ENCODE measurements at places on chromosomes 13 and 19. TPM values are rescaled to one million over a fixed set of nuclear protein-coding genes. Genes with fewer than 3 reads are reported as not detected.
A peak's percentile ranks its signal among the peaks of the same experiment; 100 is the strongest.

GRCh38 chr13:49366841-49367240 lies 77.0 kb downstream of the CAB39L start:
- H3K27me3 ChIP-seq, result no peaks in the 10 kb centered on the region
- H3K27ac ChIP-seq, result no peak overlapping the region
- H3K4me1 ChIP-seq, result peaks cover 35% of the 10 kb centered on the region
- H3K4me3 ChIP-seq, result no peak overlapping the region
- H3K36me3 ChIP-seq, result peaks cover 10% of the 10 kb centered on the region

DNA sequence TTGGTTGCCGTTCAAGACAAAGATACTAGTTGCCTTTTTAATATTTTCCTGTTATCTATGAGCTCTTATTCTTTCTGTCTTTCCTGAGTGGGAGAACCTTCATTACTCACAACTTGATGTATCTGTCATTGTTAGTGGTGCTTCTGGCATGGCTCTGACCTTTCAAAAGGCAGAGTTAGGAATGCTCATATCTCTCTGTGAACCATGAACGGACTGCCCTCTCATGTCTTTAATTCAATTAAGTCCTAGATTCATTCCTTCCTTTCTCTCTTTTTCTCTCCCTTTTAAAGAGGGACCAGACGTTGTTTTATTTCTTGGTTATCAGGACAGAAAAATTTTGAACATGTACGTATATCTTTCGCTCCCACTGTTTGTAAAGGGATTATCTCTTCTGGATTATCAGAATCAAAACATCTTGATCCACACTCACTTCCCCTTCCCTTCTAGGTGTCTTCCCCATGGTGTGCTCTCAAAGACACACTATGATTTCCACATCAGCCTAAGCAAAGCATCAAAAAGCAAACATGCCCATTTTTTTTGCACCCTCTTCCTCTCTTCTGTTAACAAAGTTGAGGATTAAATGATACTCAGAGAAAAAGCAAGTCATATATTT lies 90.3 kb downstream of the LRCH1 start:
- peaks cover 71% of the 10 kb centered on the region for H3K4me1 ChIP-seq
- no peak for DNase-seq
- no peaks in the 10 kb centered on the region for H3K27me3 ChIP-seq
- no peak overlapping the region for H3K4me3 ChIP-seq
- no peak overlapping the region for H3K27ac ChIP-seq
- H3K36me3 ChIP-seq, result no peaks in the 10 kb centered on the region

DNA sequence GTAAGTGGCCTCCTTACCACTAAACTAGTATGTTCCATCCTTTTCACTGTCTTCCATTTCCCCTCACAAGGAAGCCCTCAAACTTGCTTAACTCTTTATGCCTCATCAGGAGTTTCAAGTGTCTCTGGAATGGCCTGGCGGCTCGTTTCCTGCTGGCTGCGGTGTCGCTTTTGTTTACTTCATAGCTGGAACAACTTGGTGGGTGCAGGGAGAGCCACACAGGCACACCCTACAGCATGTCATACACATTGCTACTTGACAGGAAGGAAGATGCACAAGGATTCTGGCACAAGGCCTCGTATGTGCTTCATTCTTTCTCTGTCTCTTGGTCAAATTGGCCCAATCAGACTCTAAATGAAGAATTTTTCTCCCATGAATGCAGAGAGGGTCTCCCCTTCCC lies 488.3 kb downstream of the FOXO1 start:
- H3K27me3 ChIP-seq, result no peaks in the 10 kb centered on the region
- no peak overlapping the region for H3K27ac ChIP-seq
- H3K36me3 ChIP-seq, result no peaks in the 10 kb centered on the region
- no peak for DNase-seq

- H3K27me3 ChIP-seq, result no peaks in the 10 kb centered on the region
- no peak for DNase-seq
- H3K27ac ChIP-seq, result peak overlapping the region; percentile 88
- H3K36me3 ChIP-seq, result peaks cover 8% of the 10 kb centered on the region
- no peak overlapping the region for H3K4me3 ChIP-seq
- peaks cover 15% of the 10 kb centered on the region for H3K4me1 ChIP-seq
These were observed 7.0 kb downstream of the ARMC6 start for GRCh38 chr19:19040417-19040816.

GRCh38 chr19:47113850-47114651 lies 475 bp upstream of the ZC3H4 start:
- peak overlapping the region; percentile 100 for H3K27ac ChIP-seq
- H3K4me1 ChIP-seq, result peaks cover 25% of the 10 kb centered on the region

GRCh38 chr13:71118779-71119364 lies 748.1 kb downstream of the DACH1 start:
- H3K4me1 ChIP-seq, result no peaks in the 10 kb centered on the region
- H3K4me3 ChIP-seq, result no peak overlapping the region
- no peaks in the 10 kb centered on the region for H3K36me3 ChIP-seq
- DNase-seq, result no peak
- no peaks in the 10 kb centered on the region for H3K27me3 ChIP-seq

DNA sequence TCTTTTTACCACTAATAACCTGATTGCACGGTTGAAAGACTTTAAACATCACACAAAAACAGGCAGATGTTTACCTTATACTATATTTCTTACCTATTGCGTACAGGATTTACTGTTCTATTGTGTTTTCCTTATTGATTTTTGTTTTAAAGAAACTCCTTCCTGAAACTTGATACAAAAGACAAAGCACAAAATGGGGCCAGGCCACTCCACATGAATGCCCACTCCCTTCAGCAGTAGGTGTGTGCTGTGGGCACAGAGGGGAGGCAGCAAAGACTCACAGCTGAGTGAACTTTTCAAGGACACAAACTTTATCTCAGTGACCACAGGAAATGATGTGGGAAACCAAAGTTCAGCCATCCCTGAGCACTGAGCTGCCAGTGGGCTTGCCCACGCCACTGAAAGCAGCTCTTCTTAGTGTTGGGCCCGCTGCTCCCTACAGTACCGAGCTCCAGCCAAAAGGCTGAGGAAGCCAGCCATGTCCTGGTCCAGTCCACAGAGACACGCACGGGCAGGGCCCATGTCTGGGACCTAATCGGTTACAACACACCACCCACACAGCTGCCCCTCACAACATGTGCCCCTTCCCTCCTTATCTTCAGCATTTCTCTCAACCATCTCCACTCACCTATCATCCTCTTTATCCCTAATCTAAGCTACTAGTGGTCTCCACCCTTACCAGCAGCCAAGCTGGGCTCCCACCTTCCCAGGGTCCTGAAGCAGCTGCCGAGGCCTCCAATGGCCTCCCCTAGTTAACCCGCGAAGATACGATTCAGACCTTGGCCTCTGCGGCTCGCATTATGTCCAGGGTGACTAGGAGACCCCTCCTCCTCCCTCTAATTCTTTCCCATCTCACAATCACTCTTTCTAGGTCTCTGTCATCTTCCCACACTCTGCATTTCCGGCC lies 39.5 kb downstream of the ATP7B start:
- peaks cover 12% of the 10 kb centered on the region for H3K36me3 ChIP-seq
- H3K27me3 ChIP-seq, result no peaks in the 10 kb centered on the region
- no peak for DNase-seq
- H3K27ac ChIP-seq, result no peak overlapping the region
- no peaks in the 10 kb centered on the region for H3K4me1 ChIP-seq

DNA sequence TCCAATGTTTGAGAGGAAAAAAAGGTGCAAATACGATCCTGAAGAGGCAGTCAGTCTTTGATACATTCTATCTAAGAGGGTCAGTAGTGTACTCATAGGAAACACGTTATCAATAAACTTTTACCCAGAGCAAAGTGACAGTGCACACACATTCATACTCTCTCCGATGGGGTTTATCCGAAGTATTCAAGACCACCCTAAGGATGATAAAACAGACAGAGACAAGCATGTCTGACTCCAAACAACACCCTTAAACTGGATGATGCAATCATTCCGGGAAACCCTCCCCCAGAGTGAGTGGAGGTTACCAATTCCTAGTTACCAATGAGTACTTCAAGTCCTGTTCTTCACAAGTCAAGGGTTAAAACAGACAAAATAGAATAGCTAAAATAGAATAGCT lies 79.1 kb downstream of the DNAJC3 start:
- no peaks in the 10 kb centered on the region for H3K4me1 ChIP-seq
- H3K36me3 ChIP-seq, result peaks cover 6% of the 10 kb centered on the region
- peak overlapping the region; percentile 32 for H3K27ac ChIP-seq
- H3K27me3 ChIP-seq, result no peaks in the 10 kb centered on the region

DNA sequence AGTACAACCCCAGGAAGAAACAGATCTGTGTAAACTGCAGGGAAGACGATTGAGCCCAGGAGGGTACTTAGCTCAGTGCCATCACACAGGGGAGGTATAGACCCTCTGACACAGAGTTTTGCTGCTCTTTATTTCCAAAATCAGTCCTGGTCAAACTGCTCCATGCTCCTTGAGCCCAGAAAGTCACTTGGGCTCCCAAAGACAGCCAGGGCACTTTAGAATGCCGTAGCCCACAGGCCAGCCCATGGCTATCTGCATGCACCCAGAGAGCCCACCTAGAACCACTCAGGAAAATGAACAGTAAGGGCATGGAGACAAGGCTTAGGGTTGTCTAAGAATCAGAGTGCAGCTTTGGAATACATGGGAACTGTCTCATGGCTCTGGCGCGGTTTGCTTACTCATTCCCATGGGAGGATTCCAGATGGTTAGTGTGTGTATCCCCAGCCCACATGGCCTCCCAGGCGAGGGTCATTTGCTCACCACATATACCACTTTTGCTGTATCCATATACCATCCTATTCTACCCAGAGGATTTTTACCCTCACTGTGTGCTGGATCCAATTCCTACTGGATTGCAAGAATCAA lies 14.7 kb upstream of the PDCD5 start:
- no peak overlapping the region for H3K4me3 ChIP-seq
- DNase-seq, result no peak
- H3K36me3 ChIP-seq, result no peaks in the 10 kb centered on the region
- no peaks in the 10 kb centered on the region for H3K4me1 ChIP-seq

DNA sequence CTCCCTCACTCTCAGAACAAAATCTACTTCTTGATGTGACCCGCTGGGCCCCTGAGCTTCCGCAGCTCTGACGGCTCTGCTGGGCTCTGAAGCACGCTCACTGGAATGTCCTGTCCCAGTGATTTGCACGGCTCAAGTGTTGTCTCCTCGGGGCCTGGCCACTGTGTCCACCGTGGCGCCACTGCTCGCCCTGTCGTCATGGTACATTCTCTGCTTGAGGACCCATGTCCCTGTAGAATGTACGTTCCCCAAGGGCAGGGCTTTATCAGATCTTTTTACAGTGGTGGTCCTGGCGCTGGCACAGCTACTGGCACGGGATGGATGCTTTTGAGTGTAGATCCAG lies 12.1 kb downstream of the KLHL26 start:
- H3K4me3 ChIP-seq, result peak overlapping the region; percentile 57
- DNase-seq, result no peak
- H3K27me3 ChIP-seq, result no peaks in the 10 kb centered on the region
- peaks cover 43% of the 10 kb centered on the region for H3K4me1 ChIP-seq
- H3K36me3 ChIP-seq, result no peaks in the 10 kb centered on the region

The SLC6A16 gene
- total RNA-seq, result 3.5 TPM

The PTPRH gene
- 0.54 TPM for total RNA-seq

The ZNF324B gene
- total RNA-seq, result 9.8 TPM

The YIPF2 gene
- total RNA-seq, result 88.2 TPM

The RNF225 gene
- total RNA-seq, result not detected

The PTH2 gene
- not detected for total RNA-seq

Measured in chondrocyte (in vitro differentiated cells).